B cell (primary cell): ENCODE measurements at places on chromosomes 4 and X.
A peak's percentile ranks its signal among the peaks of the same experiment; 100 is the strongest.

- no peak for DNase-seq
Measured at GRCh38 chr4:3243136-3243780, 5.7 kb upstream of the MSANTD1 start.

DNA sequence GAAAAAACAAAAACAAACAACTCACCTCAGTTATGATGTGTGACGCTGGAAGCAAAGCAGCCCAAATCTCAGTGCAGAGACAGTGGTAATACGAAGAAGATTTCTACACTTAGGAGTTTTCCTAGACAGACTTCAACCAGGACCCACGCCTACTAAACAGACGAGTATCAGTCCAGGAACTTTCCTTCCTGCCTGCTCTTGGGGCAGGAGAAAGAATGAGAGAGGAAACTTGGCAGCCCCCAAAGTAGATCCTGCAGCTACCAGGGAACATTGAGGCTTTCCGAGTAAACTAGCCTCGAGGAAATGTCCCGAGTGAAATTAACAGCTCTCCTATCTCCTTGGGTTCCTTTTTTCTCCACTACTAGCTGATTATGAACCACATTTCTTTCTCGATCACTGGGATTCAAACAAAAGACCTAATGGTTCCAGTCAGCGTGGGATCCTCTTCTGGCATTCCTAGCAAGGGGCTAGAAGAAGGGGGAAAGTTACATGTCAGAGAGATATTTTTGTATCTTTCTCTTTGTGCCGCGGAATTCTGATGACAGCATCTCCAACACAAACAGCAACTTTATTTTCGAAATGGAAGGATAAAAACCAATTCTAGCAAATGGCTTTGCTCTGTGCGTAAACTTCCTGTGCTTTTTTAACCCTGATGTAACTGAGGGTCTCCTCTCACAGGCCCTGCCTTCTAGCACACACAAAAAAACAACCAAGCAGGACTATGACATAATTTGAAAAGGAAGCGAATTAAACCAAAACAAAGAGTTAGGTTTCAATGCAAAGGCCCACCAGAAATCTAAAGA lies 53.2 kb downstream of the PPM1K start:
- DNase-seq, result no peak

DNA sequence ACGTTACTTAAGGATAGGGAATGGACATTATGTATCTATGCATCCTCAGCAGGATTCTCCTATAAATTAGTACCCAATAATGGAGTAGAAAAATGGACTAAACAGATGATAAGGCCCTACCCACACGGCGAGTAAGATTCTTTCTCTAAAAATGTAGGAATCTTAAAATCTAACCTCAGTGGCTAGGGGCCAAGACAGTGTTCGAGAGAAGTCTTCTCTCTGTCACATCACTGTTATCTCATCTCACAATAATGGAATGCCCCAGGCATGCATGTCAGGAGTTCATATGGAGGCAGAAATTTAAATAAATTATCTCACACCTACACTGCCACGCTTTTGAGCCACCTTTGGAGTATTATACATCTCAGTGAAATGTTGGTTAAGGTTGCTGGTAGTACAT lies 132.9 kb downstream of the LDB2 start:
- DNase-seq, result no peak

DNA sequence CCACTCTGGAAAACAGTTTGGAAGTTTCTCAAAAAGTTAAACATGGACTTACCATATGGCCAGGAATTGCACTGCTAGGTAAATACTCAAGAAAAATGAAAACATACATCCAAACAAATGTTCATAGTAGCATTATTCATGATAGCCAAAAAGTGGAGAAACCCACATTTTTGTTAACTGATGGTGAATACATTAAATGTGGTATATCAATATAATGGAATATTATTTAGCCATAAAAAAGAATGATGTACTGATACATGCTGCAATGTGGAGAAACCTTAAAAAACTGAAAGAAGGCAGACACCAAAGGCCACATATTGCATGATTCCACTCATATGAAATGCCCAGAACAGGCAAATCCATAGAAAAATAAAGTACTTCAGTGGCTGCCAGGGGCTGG lies 79.1 kb downstream of the SHROOM3 start:
- DNase-seq, result no peak

- DNase-seq, result no peak
Measured at GRCh38 chr4:139745111-139745639, 79.6 kb downstream of the MGST2 start.

DNA sequence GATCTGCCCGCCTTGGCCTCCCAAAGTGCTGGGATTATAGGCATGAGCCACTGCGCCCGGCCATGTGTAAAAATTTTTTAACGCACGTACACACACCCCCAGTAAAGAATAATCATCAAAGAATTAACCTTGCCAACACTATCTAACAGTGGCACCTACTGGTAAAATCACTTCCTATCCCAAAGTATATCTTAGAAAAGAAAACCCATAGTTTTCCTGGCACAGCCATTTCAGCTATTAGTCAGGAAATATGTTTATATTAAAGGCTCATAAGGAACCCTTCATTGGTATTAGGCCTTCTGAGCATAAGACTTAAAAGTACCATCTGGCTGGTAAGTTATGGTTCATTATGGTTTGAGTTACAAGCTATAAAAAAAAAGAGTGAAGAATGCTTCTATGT lies 14.1 kb downstream of the S100G start:
- no peak for DNase-seq

DNA sequence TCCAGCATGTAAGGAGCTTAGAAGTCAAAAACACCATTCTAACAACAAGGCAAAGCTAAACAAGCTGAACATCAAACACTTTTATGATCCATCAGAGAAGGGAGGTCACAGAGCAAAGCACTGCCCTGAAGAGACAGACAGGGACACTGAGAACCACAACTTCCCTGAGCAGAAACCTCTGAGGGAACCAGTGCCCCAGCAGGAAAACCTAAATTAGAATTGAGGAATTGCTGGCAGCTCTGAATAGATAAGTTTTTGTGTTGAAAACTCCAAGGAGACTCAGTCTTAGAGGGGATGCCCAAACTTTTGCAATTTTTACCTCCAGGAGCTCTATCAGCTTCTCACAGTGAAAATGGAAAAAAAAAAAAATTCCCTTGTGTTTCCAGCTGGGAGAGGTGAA lies 83.0 kb upstream of the MAPK10 start:
- no peak for DNase-seq

DNA sequence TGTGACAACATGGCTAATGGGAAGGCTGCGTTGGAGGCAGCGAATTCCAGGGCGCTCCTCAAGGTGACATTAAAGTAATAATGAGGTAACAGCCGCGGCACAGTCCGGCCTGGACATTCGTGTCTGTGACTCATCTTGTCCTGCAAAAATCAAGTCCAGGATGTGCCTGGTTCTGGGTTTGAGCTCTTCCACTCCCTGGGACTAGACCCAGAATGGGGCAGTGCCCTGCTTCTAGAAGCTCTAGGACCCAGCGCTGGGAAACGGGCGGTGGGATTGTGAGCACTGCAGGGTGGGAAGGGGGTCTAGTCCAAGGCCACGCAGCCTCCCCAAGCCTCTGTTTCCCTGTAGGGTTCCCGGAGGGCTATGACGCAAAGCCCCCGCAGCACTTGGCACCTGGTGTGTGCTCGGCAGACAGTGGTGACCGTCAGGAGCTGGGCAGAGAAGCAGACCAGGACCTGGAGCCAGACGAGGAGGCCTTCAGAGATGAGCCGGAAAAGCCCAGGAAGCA lies 34.9 kb downstream of the HMX1 start:
- DNase-seq, result no peak

GRCh38 chr4:8096690-8097061 lies 61.9 kb downstream of the ABLIM2 start:
- no peak for DNase-seq

DNA sequence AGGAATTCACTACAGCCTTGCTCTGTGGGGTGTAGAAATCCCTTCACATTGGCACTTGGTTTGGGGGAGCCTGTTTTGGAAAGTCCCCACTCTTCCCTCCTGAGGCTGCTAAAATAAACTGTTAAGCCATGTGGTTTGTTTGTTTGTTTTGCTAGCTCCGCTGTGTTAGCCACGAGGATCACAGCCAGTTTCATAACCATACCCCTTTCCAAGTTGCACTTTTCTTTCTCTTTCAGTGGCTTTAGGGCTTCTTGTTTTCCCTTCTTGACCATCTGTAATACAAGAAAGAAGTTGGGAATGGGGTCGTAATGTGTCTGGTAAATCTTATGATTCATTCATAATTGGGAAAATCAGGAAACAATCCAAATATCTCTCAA lies 24.8 kb upstream of the UXT start:
- no peak for DNase-seq

DNA sequence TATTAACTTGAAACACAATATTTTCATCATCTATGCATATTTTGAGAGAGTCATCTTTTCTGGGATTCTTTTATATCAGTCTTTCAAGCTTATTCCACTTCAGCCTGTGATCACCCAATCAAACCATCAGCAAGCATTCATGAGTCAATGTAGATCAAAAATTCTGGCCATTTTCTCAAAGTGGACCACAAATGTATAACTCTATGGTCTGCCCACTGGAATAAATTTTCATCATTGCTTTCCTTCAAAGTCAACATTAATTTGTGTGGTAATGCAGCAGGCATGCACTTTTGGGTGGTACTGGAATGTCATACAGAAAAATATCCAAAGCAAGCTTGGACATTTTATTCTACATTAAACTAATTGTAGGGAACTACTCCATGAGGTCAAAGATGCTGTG lies 1013.0 kb downstream of the STIM2 start:
- DNase-seq, result no peak

DNA sequence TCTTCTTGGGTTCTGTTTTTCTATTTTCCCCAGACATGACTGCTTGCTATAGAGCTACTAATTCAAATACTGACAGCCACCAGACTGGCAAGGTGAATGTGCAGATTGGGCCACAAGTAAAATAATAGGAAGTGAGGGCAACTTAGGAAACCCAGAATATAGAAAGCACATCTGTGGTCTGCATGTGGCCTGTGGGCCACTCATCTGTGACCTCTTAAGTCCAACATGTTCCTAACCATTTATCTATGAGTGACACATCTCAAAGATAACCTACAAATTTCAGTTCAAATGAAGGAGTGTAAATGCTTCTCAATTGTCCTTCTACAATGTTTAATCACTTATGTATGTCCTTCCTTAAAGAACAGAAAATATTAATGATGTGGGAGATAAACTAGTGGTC lies 128.9 kb downstream of the REELD1 start:
- DNase-seq, result peak; percentile 5

DNA sequence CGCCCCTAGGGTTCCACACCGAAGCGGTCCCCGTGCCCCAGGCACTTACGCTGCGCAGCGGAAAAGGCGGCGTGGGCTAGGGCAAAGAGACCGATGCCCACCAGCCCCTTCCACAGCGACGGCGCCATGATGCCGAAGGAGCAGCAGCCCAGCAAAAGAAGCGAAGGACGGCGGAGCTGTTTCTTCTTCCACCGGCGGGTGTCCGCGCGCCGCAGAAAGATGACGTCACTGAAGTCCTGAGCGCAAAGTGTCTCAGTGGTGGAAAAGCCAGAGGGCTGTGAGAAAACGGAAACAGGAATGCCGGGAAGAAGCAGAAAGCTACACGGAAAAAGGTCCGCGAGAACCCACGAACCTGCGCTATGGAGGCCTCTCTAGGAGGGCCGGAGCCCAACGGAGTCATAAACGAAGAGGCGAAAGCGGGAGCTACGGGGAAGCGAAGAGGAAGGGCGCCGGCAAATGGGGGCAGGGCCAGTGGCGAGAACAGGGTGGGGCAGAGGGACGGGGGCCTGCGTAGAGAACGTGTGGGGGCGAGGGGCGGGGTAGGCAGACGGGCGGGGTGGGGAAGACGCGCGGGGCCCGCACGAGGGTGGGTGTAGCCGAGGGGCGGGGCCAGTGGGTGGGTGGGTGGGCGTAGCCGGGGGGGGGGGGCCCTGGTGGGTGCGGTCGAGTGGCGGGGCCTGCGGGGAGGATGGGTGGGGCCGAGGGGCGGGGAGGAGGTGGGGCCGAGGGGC lies at the start of gene MMGT1:
TSS of gene MMGT1 (minus strand) at position 441 of the 731 bp plus-strand sequence. CDS start at position 128, 313 bp downstream.
- DNase-seq, result peak; percentile 92

GRCh38 chr4:153927451-153927850 lies 138.6 kb upstream of the SFRP2 start:
- DNase-seq, result no peak

GRCh38 chrX:13087322-13088155 lies 43.1 kb upstream of the FAM9C start:
- peak; percentile 89 for DNase-seq

DNA sequence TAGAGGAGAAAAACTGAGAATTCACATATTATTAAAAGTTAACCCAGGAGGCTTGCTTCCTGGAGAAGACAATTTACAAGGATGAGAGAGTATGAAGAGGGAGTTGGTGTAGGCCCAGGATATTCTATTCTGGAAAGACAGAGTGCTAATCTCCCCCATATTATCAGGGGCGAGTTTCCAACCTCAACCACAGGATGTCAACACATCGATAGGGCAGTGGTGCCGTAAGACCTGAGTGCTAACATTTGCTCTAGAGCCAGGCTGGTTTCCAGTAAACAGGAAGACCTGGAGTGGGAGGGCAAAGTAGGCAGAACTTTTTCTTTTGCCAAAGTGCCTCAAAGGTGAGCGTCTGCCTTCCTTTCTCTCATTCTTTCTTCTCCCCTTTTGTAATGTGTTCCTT lies 2.8 kb upstream of the AWAT1 start:
- DNase-seq, result no peak

GRCh38 chr4:3340038-3340699 lies 47.3 kb downstream of the RGS12 start:
- no peak for DNase-seq

DNA sequence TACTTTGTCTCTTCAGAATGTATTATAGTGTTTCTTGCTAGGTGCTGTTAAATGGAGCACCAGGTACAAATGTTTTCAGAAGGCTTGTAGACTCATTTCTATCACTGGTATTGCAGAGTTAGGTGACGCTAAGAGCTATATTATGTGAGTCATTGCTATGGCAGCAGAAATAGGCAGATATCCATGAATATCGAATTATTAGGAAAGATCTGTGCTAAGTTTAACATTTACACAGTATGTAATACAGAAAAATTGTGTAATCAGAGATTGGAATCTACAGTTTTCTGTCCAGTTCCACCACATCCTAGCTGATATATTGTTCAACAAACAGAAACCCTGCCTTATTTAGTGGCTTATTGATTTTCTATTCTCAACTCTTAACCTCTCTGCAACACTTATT lies 1025.5 kb downstream of the STIM2 start:
- no peak for DNase-seq

GRCh38 chr4:51835855-51836254 lies 7.1 kb upstream of the DCUN1D4 start:
- DNase-seq, result no peak

GRCh38 chr4:45621971-45622370 lies 501.9 kb downstream of the GABRG1 start:
- DNase-seq, result no peak

- no peak for DNase-seq
Measured at GRCh38 chrX:48785186-48785539, 1.2 kb upstream of the GATA1 start.

GRCh38 chrX:136452614-136453013 lies 35.1 kb upstream of the BRS3 start:
- DNase-seq, result no peak

DNA sequence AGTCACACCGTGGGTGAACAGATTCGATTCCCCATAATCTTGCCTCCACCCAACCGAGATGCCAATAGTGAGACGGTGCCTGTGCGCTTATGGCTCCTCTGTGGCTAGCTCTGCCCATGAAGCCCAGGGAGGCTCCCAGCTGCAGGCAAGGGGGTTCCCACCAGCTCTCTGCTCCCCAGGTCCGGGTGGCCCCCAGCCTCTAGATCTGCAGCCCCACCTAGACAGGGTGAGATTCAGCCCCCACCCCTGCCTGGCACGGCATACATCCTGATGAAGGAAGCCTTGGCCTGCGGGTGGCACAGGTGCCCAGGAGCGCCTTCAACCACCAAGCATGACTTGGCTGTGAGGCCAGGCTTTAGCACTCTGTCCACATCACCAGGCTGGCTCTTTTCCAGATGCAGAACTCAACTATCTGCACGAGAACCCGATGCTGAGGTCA lies 40.6 kb downstream of the WDR1 start:
- DNase-seq, result no peak
